ENCODE measurements at places on chromosomes 7 and 10.
A peak's percentile ranks its signal among the peaks of the same experiment; 100 is the strongest.

GRCh38 chr10:97056003-97056630 lies 129.6 kb downstream of the SLIT1 start:
- no peak for DNase-seq

DNA sequence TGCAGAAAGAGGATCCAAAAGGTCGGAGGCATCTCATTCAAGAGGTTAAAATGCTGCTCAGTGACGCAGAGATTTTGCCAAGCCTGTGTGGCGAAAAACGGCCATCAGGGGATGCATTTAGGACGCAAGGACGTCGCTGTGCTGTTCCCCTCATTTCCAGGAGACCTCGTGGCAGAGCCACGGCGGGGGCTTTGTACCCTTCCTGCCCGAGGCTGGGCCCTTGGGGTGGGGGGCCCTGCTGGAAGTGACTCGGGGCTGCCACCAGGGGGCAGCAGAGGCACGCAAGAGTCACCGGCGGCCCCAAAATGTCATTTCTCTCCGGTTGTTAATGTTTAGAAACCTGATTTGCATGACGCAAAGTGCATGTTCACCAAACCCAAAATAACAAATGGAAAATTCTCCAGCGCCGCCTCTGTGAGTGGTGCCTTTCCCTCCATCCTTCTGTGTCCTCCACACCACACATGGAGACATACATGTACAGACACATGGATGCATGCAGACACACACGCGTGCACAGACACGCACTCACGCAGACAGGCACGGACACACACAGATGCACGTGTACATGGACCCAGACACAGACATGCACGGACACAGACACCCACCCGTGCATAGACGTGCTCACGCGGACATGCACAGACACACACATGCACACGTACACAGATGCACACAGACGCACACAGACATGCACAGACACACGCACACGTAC lies 51.0 kb upstream of the NKX6-2 start:
- no peak for DNase-seq

DNA sequence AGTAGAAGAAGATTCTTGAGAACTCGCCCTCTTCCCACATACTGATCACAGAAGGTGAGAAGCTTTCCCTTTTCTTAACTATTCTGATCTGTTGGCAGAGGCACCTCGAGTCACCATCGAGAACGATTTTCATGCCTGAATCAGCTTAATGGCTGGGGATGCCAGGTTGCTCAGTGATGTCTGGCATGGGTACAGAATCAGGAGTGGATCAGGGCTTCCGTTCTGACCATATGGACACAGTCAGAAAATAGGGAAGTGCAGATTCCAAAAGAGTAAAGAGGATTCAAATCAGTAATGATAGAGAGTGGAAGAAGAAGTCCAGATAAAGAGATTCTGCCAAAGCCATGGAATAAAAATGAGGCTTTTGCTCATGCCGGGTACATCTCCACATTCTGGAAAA lies 52.0 kb upstream of the GRB10 start:
- DNase-seq: no peak

DNA sequence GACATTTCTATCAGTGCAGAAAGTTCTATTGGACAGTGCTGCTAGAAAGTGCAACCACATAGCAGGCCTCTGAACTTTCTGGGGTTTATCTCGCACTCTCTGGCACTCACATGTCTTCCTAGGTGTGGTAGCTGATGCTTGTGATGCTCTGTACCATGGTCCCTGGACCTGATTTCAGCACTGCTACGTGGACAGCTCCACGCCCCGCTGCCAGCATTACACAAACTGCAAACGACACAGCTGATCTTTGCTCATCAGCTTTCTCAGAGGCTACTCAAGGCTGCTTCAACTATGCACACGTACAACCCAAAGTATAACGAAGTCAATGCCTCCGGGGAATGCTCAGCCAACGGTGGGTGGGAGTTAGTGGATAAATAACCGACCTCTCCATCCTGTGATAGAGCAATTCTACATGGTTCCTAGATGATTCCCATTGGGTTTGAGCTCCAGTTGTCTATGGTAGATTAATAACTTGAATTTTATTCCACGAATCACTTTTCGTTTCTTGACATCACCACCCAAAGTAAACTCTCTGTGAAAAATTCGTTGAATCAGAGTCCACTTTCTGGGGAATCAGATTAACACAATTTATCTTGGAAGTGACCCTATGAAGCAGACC lies 302.5 kb downstream of the ACTR3B start:
- DNase-seq: no peak

DNA sequence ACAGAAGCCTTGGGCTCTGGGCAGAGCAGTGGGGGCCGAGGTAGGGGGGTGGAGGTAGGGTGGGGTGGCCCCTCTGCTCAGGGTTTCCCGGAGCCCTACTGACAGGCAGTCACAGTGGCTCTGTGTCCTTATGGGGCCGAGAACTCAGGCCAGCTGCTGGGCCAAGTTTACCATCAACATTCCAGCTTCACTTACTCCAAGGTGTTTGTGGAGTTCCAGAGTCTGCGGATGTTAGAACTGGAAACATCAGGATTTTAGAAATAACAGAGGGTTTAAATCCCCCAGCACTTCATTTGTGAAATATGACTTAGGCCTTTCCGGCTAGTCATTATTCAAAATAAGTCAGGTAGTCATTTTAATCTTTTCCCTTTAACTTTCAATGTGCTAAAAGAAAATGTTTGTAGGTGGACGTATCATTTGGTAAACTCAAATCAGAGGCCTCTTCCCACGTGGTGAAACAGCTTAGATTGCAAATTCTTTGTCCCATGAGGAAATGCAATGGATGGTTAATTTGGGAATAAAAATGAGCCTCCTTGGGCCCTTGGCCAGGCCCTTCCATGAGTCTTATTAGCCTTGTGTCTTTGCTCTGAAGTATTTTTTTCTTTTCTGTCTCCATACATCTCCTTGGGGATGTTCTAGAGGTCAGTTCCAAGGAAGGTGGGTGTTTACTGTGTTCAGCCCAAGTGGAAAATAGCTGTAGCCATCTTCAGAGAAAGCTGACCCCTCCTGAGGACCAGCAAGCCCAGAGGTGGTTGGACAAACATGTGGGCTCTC lies 99.6 kb upstream of the BTBD16 start:
- DNase-seq: no peak

GRCh38 chr7:28613262-28613661 lies 200.9 kb downstream of the CREB5 start:
- DNase-seq: no peak

DNA sequence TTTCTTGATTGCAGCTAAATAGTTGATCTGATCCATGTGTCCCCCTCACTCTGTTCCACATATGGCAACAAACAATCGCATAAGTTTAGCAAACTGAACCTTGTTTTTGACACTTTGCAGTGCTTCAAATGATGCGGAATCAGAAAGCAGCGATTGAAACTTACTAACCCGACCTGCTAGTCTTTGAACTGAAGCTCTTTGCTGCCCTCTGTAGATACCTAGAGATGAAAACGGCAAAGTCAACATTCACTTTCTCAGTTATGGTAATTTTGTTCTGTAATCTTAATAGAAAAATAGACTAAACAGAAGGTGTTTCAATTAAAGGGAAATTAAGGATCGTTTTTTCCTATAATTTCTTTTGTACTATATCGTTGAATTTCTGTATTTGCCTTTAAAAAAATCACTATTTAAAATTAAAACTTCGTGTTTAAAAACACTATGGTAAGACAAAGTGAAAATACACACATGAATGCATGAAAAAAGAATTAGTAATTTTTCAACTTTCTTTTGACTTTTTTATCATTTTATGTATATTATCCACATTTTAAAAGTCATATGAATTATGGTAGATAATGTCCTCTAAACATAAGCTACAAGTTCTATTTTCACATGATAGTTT lies 276.5 kb downstream of the MAGI2 start:
- DNase-seq: peak; percentile 41

DNA sequence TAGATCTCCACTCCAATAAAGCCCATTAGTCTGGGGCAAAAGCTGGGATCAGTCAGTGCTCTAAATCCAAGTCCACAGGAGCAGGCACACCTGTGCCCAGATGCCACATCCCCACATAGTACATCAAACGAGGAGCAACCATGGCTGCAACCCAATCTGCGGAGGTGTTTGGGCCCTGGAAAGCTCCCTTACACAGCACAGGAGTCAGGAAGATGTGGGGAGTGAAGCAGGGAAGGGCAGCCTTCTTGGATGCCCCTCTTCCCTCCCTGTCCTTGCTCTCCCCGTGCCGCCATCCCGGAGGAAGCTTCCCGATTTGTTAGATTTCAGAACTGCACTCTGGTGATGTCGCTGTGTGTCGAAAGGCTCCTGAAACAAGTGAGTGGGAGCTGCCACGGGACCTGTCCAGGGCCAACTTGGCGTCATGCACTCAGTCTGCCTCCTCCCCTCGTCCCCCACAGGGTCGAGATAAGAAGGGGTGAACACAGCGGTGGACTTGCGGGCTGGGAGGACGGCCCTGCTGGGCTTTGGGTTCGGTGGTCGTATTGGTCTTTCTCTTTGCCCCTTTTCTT lies 230.6 kb upstream of the GRB10 start:
- DNase-seq: no peak

- DNase-seq: no peak
Measured at GRCh38 chr7:128915271-128915819, 4.8 kb upstream of the KCP start.

DNA sequence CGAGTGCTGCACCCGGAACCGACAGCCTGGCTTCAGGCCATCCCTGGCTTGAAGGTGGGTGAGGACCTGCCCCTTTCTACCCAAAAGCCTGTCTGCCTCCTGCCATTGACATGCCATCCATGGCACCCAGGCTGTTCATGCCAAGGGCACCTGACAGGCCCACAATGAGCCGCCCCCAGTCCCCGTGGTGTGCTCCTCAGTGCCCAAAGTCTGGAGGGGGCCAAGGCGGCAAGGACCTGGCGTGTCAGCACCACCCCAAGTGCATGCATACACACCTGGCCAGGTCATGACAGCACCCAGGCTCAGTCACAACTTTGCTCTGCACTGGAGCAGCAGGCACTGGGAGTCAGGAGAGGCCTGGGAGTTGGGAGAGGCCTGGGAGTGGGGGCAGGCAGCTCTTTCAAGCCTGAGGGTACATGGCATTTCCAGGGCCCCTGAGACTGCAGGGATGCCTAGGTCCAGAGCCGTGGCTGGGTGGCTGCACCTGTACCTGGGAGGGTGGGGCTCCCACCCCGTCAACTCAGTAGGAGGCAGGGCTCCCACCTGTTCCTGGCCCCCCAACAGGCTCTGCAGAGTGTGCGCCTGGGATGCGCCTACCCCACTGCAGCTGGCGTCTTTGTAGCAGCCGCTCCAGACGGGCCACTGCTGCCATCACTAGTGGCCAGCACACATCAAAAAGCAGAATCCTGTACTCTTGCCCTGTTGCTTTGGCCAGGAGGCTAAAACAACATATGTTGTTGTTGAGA lies 71.7 kb downstream of the ZNF467 start:
- no peak for DNase-seq

- DNase-seq: no peak
Measured at GRCh38 chr10:56606202-56606601, 245.1 kb upstream of the ZWINT start.

GRCh38 chr10:130493021-130493420 lies 356.8 kb downstream of the GLRX3 start:
- DNase-seq: no peak

DNA sequence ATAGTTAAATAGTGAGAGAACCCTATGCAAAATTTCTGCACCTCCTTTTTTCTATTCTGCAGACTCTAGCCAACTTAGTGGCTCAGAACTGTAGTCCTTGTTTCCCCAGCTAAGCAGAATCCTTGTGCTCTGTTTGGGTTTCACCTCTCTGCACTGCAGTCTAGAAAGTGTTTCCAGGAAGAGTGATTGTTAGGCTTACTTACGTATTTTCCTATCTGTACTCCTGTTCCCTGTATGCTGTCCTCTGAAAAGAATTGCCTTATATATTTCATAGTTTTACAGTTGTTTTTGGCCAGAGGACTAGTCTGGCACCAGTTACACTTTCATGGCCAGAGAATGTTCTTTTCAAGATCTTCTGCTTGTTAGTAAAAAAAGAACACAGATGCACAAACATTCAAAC lies 154.6 kb upstream of the POT1 start:
- DNase-seq: no peak

DNA sequence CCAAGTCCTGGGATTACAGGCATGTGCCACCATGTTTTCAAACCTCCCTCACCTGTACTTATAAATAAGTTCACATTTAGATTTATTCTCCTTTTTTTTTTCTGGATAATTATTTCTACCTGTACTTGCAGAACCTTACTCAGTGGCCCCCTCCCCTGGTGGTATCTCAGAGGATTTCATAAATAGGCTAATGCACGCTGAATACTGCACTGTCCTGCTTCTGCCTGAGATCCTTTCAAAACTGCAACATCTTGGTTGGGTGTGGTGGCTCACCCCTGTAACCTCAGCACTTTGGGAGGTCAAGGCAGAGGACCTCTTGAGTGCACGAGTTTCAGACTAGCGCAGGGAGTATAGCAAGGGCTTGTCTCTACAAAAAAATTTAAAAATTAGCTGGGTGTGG lies 4.6 kb upstream of the BLVRA start:
- no peak for DNase-seq

GRCh38 chr7:30048582-30048981 lies 20.4 kb downstream of the PLEKHA8 start:
- DNase-seq: no peak

DNA sequence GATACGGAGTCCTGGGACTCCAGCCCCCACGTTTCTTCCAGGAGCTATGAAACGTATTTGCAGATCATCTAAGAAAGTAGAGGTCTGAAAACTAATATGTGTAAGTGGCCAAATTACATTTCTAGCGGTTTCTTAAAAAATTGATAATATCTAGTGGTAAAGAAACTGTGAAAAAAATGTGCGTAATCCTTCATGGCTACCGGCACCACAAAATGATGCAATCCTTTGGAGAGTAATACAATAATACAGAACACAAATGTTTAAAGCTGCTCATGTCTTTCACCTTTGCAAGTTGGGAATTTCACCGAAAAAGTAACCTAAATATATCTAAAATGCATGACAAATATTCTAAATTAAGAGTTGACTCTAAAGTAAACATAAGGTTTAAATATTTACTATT lies 742.1 kb downstream of the GRID1 start:
- no peak for DNase-seq

DNA sequence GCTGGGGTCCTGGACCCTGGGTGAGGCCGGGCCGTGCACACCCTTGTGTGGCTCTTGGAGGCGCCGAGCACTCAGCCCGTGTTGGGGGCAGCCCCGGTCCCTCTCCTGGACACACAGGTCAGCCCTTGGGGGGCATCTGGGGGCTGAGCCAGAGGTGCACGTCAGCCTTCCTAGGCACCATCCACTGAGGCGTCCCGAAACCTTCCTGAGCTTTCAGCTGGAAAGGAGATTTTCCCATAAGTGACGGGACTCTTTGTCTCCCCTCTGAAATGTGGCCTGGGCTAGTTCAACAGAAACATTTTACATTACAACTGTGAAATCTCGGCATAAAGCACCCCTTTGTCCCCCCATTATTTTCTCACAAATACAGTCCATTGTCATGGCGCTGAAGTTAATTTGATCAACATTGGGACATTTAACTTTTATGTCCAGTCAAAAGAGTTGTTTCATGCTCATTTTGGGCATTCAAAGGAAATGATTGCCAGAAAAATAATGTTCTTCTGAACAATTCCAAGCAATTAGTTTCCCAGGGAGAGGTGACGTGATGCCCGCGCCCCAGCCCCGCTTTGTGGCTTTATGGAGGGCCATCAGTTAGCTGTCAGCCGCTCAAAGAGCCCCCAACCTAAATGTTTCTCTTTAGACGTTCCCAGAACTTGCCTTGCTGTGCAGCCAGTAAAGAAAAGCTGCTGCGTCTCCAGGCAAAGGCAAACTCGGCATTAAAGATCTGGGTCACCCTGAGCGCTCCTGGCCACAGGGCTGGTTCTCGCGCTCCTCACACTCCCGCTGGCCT lies 70.8 kb downstream of the NKX6-2 start:
- DNase-seq: no peak

- DNase-seq: no peak
Measured at GRCh38 chr7:153370092-153370491, 610.5 kb downstream of the ACTR3B start.

GRCh38 chr7:142853739-142854371 lies 1.0 kb upstream of the EPHB6 start:
- DNase-seq: peak; percentile 16
